Stimulated activated CD8-positive, alpha-beta memory T cell treated with anti-CD3 and anti-CD28 coated beads, Interleukin-4, amount 100 ng/mL, for 4 hours (primary cell): ENCODE measurements at places on chromosomes 13 and 19.

- DNase-seq, result no peak
Observed at GRCh38 chr19:33195645-33196347, 1.7 kb downstream of the LRP3 start.

DNA sequence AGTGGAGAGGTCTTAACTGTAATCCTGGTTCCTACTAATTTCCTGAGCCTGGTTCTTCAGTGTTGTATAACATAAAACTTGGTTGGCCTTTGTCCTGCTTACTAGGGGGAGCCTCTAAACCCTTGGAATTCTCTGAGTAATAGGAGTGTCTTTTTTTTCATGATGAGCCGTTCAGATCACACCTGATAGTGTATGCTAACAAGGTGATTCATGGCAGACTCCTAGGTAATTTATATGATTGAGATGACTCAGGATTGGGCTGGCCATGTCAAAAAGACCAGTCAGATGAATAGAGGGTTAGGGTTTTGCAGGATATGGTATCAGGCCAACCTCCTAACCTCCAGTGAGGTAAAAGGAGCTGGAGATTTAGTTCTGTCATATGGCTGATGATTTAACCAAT lies 135.8 kb upstream of the KLF12 start:
- DNase-seq, result no peak

- DNase-seq, result no peak
Observed at GRCh38 chr13:59664586-59664985, 499.1 kb downstream of the DIAPH3 start.

DNA sequence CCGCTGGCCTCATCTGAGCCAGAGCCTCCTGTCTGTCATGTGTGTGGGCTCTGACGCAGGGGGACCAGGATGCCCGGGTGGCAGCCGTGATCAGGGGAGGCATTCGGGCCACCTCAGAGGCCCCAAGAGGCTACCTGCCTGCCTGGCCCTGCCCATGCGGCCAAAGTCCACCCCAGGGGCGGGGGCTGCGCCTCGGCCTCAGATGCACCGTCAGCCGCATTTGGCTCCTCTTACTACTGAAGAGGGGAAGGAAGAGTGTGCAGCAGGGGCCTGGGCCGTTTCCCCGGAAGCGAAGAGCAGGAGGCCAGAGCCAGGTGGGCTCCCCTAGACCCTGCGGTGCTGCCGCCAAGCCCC lies 34.0 kb downstream of the C13orf46 start:
- DNase-seq, result no peak

DNA sequence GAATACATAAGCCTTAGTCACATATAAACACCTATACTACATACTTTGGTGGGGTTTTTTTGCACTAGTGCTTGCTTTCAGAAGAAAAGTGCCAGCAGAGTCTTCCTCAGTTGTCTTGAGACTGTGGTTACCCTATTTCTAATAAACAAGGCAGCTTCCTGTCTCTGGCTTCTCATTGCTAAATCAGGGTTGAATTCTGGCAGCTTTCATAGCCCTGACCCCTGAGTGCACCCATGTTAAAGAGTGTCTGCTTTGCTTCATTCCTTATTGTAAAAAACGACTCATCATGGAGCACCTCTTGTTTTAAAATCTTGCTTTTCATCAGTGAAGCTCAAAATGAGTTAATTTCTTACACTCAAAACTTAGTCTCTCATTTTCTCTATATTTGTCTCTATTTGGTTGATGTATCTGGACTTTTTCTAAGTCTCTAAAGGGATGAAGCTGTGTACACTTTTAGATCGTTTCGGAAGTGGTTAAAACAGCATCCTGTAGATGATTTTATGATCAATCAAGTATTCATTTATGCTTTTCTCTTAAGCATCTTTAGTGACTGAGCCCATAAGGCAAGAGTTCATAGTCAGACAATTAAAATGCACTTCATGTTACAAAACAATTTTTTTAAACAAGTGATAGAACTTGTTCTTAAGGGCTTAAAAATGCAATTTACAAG lies 72.1 kb downstream of the KLF12 start:
- DNase-seq, result no peak

GRCh38 chr13:25764378-25764777 lies 287.4 kb downstream of the SHISA2 start:
- DNase-seq, result no peak

DNA sequence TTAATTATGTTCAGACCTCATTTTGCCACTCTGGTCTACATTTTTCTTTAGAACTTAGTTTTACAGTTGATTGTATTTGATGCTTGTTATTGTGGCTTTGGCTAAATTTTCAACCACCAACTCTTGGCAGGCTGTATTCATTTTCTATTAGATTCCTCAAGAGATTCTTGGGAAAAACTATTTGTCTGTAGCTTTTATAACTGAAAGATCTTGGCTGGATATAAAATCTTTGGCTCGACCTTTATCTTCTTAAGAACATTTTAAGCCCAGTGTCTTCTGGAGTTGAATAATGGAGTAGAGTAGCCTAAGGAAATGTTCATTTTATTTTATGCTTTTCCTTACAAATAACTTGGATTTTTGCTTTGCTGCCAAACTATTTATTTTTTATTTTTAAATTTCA lies 848.5 kb downstream of the PCDH17 start:
- no peak for DNase-seq

GRCh38 chr13:91132381-91132780 lies 215.1 kb upstream of the MIR17HG start:
- DNase-seq, result no peak

GRCh38 chr13:36925603-36926002 lies 5.6 kb upstream of the SMAD9 start:
- DNase-seq, result no peak

GRCh38 chr19:39057615-39058014 lies 25.3 kb upstream of the FBXO27 start:
- DNase-seq, result no peak

DNA sequence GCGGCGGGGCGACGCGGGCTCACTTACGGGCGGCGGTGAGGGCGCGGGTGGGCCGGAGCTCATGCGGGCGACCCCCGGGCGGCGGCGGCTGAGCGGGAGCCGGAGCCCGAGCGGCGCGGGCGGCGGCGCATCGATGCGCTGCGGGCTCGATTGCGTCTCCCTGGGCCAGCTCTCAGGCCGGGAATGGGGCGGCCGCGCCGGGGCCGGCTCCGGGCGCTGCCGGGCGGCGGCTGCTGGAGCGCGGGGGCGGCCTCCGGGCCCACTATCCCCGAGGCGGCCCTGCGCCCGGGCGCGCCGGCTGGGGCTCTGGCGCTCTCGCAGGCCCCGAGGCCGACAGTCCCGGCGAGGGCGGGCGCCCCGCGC lies 1.4 kb upstream of the TSHZ3 start:
- no peak for DNase-seq

- DNase-seq, result no peak
Observed at GRCh38 chr19:34387446-34387810, 16.8 kb upstream of the PDCD2L start.

DNA sequence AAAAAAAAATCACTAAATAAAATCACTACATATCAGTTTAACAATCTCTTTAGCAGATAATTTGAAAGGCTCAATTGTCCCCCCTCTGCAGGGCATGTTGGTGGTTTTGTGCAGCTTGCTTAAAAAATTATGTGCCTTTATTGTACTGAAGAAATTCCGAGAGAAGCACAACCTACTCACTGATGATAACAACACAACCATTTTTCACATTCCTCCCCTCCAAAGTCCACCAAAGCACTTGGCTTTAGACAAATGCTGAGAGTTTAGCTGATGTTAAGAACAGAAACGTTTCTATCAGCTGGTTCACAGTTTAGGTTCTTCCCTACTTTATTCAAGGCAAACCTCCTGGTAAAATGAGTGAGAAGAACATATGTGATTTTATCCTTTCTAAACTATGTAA lies 923 bp downstream of the DOCK9 start:
- no peak for DNase-seq

GRCh38 chr13:57137585-57137984 lies 3.1 kb upstream of the PRR20A start:
- no peak for DNase-seq

DNA sequence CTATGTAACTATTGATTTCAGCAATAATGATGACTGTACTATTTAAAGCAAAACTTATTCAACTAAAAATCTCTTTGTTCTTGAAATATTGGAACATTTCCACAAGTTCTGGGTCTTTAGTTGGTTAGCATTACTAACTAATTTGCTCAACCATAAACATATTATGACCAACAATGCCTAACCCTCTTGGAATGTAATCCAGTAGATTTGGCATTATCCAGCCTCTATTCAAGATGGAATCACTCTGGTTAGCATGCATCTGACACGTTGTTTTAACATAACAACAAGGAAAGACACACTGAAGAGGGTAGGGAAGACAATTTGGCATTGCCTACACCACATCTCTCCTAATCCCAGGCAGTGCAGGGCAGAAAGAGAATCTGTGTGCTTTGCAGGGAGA lies 941.3 kb upstream of the PCDH20 start:
- DNase-seq, result no peak

DNA sequence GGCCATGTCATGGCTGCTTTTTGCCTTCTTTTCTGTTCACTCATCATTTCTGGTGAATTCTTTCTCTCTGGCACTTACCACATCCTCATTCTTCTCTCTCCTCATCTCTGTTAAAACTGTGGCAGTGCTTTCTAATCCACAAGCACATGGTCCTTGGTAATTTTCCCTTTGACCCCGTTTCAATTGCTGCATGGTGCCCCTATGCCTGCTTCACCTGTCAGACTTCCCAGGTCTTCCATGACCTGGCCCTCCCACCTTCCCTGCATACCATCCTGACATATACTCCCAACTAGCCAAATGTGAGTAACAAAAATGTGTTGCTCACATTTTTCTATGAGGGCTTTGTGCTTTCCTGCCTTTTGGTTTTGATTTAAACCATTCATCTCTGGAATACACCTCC lies 286.5 kb downstream of the MTUS2 start:
- DNase-seq, result no peak

DNA sequence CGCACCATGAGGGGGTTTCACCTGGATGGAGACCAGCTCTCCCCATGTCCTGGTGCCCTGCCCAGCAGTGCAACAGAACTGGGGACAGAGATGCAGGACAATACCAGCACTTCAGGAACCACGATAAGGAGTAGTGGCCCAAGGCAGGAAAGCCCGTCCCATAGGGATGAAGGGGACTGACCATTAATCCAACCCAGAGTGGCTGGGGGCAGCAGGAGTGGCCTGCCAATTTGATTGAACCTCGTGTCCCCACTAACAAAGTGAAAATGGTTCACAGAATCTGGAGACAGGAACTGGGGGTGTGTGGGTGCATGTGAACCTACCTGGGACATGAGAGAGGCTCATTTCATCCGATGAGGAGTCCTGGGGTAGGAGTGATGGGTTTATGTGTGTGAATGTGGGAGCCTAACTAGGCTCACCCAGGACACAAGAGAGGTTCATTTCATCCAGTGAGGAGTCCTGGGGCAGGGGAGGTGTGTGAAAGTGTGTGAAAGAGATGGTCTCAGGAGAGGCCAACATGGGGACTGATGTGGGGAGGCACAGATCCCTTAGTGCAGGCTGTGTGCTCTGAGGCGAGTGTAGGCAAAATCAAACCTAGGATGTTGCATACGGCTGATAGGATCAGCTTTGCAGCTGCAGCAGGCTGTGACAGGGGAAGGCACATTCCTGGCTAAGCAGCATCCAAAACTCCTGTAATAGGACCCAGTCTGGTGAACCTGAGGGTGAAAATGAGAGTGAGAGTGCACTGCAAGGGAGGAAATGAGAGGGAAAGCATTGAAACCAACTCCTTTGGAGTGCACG lies 98.2 kb downstream of the ZNF429 start:
- DNase-seq, result no peak

DNA sequence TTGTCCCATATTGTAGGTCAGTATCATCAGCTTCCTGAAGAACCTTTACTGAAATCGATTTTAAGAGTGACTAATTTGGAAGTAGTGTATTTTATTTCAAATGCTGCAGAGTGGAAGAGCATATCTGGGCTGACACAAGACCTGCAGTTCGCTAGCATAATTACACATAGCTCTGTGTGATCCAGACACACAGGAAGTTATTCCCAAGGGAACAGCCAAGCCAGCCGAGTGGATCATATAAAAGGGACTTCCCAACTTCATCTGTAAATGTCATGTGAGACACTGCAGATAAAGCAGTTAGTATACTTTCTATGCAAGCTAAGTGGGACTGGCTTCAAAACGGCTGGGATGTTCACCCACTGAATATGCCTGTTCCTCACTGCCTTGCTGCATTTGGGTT lies 760.4 kb downstream of the SLITRK1 start:
- no peak for DNase-seq

DNA sequence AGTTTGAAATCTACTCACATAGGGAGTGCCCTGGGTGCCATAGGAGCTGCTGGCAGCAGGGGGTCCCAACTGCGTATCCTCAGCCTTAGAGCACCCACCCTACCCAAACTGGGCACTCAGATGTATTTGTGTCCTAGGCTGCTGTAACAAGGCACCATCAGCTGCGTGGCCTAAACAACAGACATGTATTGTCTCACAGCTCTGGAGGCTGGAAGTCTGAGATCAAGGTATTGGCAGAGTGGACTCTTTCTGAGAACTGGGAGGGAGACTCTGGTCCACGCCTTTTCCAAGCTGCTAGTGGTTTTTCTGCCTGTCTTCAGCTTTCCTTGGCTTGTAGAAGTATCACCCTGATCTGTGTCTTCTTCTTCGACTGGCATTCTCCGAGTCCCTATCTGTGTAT lies 83.6 kb downstream of the FGF14 start:
- no peak for DNase-seq

GRCh38 chr19:39935364-39935661 lies 879 bp upstream of the FCGBP start:
- DNase-seq, result no peak

DNA sequence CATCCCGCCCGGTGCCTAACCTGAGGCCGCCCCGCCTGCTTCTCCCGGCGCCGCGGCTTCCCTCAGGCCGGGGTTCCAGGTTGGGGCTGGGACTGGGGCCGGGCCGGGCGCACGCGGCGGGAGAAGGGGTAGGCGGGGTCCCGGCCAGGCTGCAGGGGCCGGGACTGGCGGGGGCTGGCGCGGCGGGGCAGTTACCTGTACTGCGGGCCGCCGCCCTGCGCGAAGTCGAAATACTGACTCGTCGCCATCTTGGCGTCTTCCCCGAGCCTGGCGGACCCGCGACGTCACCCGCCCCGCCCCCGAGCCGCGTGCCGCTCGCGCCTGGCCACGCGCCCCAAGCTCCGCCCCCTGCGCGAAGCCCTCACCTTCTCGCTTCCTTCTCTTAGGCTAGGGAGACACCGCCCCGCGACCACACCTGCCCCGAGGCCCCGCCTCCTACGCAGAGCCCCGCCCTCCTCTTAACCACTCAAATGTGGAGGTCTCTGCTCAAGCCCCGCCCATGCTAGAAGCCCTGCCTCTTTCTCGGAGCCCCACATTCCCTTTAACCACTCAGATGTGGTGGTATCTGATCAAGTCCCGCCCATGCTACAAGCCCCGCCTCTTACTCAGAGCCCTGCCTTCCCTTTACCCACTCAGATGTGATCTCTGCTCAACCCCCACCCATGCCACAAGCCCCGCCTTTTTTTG lies at the start of gene ZFR2:
TSS of gene ZFR2 (minus strand) at position 269 of the 687 bp plus-strand sequence. CDS start at position 248, 21 bp downstream.
- no peak for DNase-seq

- DNase-seq, result peak; percentile 69
Observed at GRCh38 chr19:2168619-2169424, 5.1 kb downstream of the DOT1L start.

DNA sequence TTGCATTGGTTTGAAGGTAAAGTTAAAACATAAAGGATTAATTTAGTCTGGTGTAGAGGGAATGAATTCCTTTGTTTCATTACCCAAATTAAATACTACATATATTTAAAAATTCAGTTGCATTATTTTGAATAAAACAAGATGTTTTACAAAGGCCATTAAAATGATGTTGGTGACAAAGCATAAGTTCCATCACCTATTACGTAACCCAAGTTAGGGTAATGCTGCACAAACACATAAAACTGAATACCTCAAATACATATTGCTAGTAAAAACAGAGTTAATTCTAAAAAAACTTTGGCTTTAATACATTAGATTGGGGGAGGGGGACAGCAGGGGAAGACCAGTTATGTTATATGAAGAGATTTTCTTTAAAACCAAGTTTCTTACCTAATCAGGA lies 80.3 kb downstream of the SERP2 start:
- DNase-seq, result no peak
